ENCODE measurements at places on chromosomes 2 and 18.

DNA sequence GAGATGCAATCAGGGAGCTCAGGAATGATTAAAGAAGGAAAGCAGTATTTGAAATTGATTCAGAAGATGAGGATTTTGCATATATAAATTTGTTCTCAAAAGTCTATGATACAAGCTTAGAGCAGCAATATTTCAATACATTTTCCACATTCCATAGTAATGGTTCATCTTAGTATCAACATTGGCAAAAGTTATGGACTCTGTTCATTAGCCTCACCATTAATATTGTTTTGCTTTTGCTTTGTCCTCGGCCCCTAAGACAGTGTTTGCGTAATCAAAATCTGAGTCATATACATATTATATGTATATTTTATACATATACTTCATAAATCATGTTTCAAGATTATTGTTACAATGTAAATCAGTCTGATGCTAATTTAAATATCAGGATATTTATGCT, 176.6 kb downstream of the CNTNAP5 start:
- no peak for DNase-seq

GRCh38 chr2:11254100-11254536, 90.3 kb downstream of the ROCK2 start:
- no peak for DNase-seq

DNA sequence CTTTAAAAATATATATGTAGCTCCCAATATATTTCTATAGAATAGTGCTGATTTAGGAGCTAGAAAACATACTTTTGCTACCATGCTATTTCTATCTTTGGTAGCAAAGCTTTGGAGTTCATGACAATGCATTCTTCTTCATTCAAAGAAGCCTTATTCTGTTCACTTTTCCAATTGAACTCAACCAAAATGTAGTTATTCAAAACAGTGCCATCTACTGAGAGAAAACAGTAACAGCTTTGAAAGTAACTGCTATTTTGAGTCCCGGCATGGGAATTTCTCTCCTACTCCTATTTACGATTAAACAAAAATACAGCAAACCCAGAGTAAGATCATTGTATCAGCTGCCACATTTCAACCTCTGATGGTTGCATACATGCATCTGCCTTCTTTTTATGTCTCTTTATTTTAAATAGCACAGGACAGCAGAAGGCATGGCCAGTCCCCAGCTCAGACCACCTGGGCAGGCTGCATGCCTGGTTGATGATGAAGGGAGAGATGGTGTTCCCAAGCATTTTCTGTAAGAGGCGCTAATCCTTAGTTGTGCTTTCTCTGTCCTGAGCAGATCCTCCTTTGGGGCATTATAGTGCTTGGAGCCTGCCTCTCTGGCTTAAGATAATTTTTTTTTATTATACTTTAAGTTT, 69.7 kb upstream of the SULT1C3 start:
- no peak for DNase-seq

DNA sequence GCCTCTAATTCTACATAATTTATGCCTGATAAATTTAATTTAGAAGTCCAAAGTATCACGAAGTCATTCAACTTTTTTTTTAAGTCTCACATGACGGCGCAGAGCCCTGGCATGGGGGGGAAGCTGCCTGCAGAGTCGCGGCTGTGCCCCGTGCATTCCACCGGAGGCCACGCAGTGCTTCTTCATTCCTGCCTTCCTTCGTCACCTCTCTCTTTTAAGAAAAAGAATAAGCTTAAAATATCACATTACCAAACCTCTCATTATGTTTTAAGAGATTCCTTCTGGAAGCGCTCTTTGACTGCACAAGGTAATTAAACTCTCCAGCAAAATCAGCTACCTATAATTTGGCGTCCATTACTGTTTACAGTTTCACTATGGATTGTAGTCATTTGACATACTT, 20.3 kb upstream of the KIDINS220 start:
- DNase-seq: no peak

DNA sequence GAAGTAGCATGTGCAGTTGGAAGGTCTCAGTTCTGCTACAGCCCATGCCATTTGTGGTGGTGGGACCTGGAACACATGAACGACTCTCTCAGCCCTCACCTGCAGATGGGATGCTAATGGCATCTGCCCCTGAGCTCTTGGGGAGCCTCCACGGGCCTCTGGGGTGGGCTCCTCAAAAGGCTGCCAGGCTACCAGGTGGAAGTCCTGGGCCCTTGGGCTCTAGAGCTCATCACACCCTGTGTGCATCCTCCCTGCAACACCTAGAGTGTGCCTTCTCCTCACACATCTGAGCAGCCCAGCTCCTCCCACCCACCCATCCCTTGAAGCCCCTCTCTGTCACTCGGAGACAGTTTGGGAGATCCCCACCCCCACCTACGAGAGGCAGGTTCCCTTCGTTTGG, 231.8 kb upstream of the MYT1L start:
- no peak for DNase-seq

- no peak for DNase-seq
These were observed 129.7 kb downstream of the BARD1 start for GRCh38 chr2:214679736-214680135.

GRCh38 chr2:118565786-118566540, 281.5 kb downstream of the EN1 start:
- no peak for DNase-seq

DNA sequence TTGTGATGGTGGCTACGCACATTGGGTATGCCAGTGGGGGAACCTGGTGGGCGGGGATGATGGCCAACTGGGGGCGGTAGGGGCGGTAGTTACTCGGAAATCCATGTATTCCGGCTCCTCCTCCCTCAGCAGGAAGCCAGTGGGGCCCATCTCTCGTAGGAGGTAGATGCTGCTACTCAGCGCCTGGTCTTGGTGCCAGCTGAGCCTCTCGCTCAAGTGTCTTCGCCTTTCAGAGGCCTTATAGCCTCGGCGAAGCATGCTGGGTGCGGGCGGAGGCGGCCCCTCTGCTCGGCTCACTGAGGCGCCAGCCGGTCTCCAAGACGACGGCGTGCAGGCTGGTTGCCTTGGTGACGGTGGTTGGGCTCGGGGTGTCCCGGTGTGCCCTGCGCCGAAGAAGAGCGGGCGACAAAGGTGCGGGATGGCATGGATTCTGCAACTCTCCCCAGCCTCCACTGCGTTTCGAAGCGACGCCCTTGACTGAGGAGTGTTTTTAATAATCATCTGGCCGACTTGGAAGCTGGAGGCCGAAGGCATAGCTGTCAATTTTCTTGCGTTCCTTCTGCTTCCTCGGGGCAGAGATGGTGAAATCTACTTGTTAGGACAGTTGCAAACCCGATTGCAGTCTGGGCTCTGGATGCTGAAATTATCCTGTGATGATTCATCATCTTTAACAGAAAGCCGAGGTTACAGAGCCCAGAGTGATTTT, at the start of gene ZSWIM2:
Gene ZSWIM2 (minus strand): TSS at position 298 of the 706 bp plus-strand sequence. CDS start 40 bp downstream, at position 258.
- peak; percentile 86 for DNase-seq

DNA sequence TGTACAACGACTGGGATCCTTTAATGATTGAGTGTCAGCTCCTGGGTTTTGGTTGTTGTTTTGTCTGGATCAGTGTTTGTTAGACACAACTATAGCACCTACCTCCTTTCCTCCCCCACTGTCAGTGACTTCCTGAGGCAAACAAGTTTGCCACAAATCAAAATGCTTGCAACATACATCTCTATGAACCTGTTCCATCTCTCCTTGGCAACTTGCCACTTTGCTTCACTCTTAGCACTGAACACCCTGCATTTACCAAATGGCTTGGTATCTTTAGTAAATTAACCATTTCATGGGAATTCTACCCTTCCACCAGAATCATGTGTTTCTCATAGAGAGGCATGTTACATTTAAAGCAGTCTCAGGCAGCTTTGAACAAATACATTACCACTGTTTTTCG, 301.1 kb upstream of the TANK start:
- DNase-seq: no peak

GRCh38 chr2:216862628-216863398, 2.9 kb upstream of the TNP1 start:
- no peak for DNase-seq

DNA sequence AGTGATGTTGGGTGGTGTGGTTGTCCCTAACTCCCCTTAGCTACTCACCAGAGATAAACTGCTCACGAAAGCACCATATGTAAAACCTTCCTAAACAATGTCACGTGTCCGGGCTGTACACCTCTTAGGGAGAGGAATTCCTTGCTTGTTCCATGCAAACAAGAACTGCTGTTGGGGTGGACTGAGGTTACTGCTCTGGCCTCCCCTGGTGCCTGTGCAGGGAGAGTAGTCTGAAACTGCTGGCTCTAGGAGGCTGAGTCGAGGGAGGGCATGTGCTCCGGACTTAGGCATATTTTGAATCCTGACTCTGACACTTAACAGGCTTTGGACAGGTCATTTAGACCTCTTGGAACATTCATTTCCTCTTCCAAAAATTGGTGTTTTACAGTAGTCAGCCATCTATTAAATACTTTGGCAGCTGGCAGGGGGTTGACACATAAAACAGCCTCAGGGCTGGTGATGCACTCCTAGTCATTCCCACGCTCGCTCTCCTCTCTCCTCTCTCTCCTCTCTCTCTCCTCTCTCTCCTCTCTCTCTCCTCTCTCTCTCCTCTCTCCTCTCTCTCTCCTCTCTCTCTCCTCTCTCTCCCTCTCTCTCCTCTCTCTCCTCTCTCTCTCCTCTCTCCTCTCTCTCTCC, 10.6 kb downstream of the THNSL2 start:
- DNase-seq: peak; percentile 30

- no peak for DNase-seq
These were observed 61.3 kb downstream of the PKP4 start for GRCh38 chr2:158518084-158518483.

DNA sequence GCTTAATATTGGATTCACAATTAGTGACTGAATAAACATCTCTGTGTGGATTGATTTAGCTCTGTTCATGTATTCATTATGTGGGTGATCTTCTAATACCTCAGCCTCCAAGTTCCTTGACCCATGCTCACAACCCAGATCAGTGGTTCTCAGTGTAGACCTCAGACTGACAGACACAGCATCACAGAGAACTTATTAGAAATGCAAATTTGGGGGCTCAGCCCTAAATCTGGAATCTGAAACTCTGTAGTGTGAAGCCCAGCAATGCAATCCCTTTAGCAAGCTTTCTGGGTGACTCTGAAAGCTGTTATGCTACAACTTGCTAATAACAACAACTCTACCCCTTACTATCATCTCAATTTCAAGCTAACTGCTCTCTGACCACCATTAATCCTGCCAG, 273.1 kb upstream of the FANCL start:
- no peak for DNase-seq

GRCh38 chr18:78410094-78410786, 569.4 kb upstream of the SALL3 start:
- no peak for DNase-seq
